ENCODE measurements at places on chromosomes 13 and 19.

DNA sequence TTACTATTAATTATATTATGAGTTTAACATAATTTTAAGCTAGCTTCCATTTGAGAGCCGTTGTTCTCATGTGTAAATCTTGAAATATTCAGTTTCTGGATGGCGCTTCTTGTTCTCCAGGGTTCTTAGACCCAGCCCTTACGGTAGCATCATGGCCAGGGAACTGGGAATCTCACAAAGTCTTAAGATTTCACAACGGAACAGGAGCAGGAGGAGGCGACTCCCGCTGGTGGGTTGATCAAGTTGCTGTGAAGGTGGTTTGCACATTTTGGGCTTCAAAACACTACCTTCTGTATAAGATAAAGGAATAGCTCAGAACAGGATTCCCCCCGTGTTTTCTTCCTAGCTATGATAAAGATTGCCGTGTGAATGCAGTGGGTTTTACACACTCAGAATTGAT is 2.8 kb downstream of the NAXD start:
- DNase-seq = no peak

GRCh38 chr19:16041299-16041990 is 34.9 kb upstream of the TPM4 start:
- DNase-seq = no peak

- DNase-seq = no peak
Observed at GRCh38 chr19:39660661-39661060, 4.9 kb downstream of the LGALS16 start.

- DNase-seq = no peak
Observed at GRCh38 chr13:99655351-99656091, 154.2 kb downstream of the TM9SF2 start.

DNA sequence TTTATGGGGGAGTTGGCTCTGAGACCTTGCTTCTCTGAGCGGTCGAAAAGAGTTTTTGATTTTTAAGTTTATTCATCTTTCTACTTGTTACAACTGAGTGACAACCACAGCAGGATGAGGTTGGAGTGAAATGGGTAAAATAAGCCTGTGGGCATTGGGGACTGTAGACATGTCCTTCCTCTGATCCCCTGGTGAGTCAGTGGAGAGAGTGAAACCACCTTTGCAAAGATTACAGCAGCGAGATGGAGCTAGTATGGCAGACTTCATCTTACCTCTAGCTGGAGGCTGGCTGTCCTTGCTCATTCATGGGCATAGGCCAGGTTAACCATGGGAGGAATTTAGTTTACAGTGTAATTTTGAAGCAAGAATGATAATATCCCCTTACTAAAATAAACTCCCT is 30.9 kb upstream of the PSG9 start:
- no peak for DNase-seq
